ENCODE measurements at places on chromosomes 5 and 9. TPM values are rescaled to one million over a fixed set of nuclear protein-coding genes. Genes with fewer than 3 reads are reported as not detected.

Gene CDC25C
- 0.94 TPM for total RNA-seq

DNA sequence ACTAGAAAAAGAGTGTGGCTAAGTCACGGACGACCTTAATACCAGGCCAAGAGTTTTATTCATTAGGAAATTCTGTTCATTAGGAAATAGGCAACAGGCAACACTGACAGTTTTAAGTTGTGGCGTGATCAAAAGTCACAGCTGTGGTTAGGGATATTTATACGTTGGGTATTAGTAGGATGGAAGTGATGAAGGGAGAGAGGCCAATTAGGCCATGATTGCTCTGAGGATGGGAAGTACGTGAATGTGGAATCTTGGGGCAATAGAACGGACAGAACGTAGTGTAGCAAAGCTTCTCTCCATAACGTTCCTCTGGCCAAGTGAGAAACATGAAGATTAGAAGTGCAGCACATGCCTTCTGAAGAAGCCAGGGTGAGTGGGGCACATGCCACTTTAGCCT is 290.1 kb upstream of the ZNF608 start:
- DNase-seq: no peak

DNA sequence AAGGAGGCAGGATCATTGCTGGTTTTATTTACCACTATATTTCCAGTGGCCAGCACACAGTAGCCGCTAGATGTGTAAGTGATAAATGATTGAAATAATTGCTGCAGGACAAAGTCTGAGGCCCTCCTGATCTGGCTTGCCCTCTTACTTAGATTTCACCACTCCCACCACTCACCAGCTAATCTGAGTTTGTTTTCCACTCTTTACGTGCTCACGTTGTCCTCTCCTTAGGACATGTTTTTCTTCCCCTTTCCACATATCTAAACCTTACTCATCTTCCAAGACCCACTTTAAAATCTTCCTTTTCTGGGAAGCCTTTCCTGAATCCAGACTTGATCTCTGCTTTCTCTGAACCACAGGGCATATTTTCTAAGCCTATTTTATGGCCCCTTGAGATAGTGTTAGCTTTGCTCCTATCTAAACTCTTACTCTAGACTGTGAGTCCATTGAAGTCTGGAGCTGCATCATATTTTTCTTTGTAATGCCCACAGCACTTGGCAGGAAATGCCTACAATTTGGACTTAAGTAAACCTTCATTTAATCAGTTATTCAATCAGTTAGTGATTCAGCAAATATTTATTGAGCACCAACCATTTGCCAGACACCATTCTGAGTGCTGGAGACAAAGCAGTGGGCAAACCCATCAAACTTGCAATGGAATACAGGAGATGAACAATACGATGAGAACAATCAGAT is 2.4 kb downstream of the TLR4 start:
- no peak for DNase-seq

Gene TMEM252
- total RNA-seq: not detected

DNA sequence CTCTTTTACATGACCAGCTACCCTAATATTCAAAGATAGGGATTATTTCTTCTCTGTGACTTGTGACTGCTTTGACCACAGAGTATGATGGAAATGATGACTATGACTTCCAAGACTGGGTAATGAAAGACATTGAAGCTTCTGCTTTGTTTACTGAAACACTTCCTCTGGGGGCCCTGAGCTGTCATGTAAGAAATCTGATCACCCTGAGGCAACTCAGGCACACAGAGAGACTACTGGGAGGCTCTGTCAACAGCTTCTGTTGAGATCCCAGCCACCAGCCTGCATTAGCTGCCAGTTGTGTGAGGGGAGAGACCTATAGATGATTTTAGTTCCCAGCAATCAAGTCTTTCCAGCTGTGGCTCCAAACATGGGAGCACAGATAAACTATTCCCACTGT is 76.5 kb downstream of the KCTD16 start:
- DNase-seq: no peak

GRCh38 chr5:139378941-139379361 is 4.1 kb downstream of the SLC23A1 start:
- peak; percentile 19 for DNase-seq

GRCh38 chr9:114905170-114905940 is 25.0 kb downstream of the TNFSF8 start:
- no peak for DNase-seq

DNA sequence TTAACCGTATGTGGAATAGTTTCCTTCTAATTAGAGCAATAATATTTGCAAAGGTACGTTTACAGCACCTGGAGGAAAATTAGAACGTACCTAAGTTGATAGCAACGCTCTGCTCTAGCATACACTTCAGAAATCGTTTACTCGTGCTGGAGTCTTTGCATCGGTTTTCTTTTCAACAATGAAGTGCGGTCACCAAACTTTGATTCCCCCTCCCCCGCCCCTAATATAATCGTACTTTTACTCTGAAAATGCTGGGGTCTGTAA is 506 bp downstream of the ADAMTS19 start:
- no peak for DNase-seq

DNA sequence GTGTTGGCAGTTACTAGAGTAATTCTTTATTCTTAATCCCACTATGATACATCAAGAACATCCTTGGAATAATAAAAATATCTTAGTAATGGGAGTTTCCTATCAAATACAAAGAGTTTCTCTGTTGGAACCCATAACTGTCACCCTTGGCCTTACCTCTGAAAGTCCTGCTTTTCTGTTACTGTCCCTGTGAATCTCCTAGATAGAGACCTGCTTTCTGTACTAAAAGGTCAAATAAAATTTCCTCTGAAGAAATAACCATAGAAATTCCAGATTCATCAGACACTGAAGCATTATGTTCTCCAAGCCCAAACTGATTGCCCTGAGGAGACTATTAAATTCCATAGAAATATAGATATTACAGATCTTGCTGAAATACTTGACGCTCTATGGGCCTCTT is 63.0 kb downstream of the KCNV2 start:
- DNase-seq: no peak

Gene IGFBPL1
- total RNA-seq: 1.2 TPM

- no peak for DNase-seq
These were observed 61.7 kb upstream of the COL15A1 start for GRCh38 chr9:98881836-98882568.

Gene NR5A1
- not detected for total RNA-seq

DNA sequence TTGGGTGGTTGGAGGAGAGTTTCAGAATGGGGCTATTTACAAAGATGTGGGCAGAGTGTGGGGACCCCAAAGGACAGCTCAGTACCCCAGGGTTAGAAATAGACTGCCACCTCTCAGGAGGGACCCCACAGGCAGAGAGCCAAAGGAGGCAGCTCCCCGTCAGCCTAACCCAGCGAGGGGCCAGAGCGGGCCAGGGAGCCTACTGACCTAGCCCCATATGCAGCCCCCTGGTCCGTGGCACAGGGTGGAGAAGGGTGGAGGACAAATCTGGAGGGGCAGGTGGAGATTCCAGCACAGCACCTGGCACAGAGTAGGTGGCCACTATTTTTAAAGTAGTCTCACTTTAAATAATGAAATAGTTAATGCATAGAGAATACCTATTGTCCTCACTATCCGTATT is 67.2 kb upstream of the ANGPTL2 start:
- DNase-seq: peak; percentile 40

DNA sequence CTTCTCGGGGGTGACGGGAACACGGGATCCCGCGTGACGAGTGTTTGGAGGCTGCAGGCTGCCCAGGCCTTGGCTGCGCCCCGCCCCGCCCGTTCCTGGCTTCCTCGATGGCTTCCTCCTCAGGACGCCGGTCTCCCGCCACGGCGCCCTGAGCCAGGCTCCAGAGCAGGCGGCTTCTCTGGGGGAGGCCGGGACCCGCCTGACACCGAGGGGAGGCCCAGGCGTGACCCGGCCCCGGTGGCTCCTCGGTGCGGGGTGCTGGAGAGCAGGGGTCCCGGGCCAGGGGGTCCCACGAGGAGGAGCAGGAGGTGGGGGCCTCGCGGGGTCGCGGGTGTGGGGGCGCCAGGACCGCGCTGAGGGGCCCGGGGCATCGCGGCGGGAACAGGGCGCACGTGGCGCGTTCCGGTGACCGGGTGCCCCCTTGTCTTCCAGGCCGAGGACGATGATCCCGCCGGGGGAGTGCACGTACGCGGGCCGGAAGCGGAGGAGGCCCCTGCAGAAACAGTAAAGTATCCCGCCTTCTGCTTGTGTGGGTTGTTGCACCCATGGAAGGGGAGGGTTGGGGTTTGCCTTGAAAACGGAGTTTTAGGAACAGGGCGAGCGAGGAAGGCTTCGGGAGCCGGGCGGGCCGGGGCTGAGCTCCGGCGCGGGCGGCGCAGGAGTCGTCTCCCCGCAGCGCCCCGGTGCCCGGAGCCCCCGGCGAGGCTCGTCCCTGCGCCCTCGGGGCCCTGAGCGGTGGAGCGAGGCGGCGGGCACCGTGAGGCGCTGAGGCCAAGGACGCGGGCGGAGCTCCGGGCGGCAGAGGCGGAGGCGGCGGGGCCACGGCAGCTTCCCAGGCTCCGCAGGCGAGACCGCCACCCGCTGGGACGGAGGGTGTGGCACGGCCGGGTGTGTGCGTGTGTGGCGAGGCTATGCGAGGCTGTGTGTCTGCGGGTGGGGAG is 22.2 kb downstream of the AHRR start:
- peak; percentile 75 for DNase-seq

Gene OLFML2A
- total RNA-seq: 10.0 TPM

DNA sequence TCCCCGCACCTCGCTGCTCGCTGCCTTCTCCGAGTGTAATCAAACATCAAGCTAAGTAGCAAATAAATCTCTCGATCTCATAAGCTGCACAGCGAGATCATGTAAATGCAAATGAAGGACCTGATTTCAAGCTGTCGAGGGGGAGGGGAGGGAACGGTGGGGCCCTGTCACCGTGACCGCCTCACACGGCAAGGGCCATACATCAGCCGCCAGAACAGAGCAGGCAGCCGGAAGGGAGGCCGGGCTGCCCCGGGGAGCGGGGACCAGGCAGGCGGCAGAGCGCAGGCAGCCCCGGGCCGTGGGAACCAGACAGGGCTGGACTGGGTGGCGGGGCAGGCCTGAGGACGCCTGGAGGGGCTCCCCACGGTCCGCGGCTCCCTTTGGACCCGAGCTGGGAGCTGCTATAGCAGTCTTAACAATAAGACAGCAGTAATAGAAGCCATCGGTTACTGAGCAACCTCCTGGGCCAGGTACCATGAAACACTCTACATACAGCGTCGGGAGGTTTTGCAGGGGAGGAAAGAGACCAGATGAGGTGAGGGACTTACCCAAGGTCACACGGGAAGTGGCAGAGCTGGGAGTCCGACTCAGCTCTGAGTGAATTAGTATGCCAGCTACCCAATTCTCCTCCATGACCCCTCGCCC is 76.8 kb downstream of the CFAP77 start:
- no peak for DNase-seq

Gene ZDHHC11B
- total RNA-seq: 52.0 TPM

DNA sequence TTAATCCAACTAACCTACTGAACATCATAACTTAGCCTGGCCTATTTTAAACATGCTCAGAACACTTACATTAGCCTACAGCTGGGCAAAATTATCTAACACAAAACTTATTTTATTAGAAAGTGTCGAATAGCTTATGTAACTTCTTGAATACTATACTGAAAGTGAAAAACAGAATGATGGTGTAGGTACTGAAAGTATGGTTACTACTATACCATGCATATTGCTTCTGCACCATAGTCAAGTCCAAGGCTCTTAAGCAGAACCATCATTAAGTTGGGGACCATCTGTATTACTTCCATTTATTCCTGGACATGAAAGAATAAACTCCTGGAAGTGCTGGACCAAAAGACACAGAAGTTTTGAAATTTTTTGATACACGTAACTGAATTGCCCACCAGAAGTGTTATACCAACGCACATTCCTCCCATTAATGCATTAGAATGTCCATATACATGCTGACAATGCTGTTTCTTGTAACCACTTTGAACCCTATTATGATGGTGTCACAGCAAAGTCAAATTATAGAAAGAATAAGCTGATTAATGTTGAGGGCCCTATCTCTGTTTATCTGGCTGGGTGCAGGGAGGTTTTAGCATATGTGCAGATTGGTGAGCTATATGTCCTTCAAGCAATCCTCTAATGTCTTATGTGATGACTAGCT is 375.7 kb downstream of the ACTL7B start:
- DNase-seq: no peak

DNA sequence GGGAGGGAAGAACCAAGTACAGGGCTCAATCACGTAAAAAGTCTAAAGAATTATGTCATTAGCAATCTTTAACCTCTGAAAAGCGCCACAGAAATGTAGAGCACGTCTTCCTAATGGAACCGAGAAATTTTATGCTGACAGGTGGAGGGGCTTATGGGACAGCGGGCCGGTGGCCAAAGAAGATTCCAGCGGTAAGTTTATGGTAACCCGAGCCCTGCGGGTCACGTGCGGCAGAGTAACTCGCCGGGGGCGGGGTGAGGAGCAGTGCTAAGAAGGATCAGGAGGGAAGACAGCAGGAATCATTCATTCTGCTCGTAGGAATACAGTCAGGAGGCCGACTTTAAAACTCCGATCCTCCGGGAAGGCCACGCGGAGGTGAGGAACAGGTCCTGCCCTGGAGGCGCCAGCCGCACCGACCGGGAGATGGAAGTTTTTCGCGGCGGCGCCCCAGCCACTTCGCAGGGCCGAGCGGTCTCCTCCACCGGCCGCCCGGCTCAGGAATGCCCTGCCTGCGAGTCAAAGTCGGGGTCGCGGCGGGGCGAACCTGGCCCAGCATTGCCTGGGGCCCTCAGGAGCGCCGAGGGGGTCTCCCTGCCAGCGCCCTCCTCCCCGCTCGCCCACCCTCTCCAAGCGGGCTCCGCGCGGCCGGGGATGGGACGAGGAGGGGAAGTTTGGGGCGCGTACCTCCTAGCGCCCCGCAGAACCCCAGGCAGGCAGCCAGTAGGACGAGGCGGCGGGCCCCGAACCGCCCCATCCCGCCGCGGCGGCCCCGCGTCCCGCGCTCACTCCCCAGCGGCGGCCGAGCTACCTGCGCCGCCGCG is 101.8 kb downstream of the ESM1 start:
- no peak for DNase-seq

DNA sequence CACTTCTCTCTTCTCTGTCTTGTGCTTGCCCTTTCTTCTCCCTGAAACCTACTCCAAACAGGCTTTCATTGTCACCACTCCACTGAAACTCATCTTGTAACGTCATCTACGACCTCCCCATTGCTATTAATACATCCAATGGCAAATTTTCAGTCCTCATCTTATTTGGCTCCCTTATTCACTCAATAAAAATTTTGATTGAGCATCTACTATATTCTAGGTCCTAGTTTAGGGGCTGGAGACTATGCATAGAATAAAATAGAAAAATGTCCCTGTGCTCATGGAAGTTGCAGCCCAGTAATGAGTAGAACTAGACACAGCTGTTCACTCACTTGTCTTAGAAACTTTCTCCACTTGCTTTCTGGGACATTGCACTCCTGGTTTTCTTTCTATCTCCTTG is 24.9 kb upstream of the FSTL4 start:
- no peak for DNase-seq

All from Peyer's patch (tissue), 4 donors.